ENCODE measurements at places on chromosomes 4 and X. TPM values are rescaled to one million over a fixed set of nuclear protein-coding genes. Genes with fewer than 3 reads are reported as not detected.

The NAT8L gene
- total RNA-seq, result not detected

- DNase-seq, result no peak
These were observed 3.9 kb upstream of the SAT1 start for GRCh38 chrX:23779025-23779424.

The MAOA gene
- total RNA-seq, result not detected

The APELA gene
- not detected for total RNA-seq

GRCh38 chr4:179399054-179399782 lies 1957.0 kb upstream of the AGA start:
- DNase-seq, result no peak

The CLDN34 gene
- not detected for total RNA-seq

The RASSF6 gene
- total RNA-seq, result 2.9 TPM

The NWD2 gene
- not detected for total RNA-seq

- no peak for DNase-seq
These were observed 148.4 kb downstream of the AR start for GRCh38 chrX:67692246-67692645.

GRCh38 chr4:3017504-3017903 lies 54.1 kb downstream of the GRK4 start:
- DNase-seq, result no peak

- DNase-seq, result no peak
These were observed 48.2 kb downstream of the CPLX1 start for GRCh38 chr4:777520-778262.
